ENCODE measurements at places on chromosomes 6 and 20.

DNA sequence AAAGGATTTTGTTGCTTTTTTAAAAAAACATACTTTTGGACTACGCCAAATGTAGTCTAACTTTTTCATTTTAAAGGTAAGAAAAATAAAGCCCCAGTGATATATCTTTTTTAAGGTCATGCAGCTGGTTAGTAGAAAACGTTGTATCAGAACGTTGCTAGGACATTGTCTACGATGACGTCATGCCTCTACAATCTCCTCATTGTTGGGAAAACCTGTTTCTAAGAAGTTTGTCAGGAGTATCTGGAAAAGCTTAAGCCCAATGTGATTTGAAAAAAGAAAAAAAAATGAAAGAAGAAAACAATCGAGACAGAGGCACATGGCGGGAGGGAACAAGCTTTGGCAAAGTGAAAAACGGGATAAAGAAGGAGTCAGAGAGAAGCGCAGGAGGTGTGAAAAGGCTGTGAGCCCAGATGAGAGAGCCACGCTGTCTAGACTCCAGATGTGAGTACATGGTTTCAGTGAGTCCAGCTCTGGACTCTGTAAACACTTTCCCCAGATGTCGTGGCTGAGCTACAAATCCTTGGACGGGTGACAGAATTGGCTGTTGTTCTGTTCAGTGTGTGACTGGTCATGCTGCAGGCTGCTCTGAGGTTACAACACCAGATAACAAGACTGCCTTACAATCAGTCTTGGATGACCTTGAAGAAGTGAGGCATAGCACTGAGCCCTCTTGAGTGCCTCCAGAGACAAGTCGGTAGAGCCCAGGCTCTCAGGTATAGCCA is 656.7 kb upstream of the ID4 start:
- no peak for DNase-seq

GRCh38 chr6:134078166-134078565 is 25.7 kb upstream of the SLC2A12 start:
- DNase-seq: no peak

- DNase-seq: no peak
Observed at GRCh38 chr6:145895802-145896201, 68.4 kb downstream of the SHPRH start.

- no peak for DNase-seq
Observed at GRCh38 chr6:102402635-102403329, 1009.3 kb downstream of the GRIK2 start.

DNA sequence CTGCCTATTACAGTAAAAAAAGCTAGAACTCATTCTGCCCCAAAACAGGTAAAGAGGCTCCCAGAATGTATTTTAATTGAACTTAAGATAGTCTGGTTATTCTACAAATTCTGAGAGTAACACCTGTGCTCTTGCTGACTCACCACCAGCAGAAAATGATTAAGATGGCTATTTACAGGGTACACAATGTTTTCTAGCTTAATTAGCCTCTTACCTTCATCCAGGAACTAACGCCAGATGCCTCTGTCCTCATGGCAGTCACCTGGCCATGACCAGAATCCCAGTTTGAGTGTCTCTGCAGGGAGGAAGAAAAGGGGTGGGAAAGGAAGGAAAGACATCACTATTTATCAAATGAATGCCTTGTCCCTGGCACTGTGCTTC is 31.3 kb upstream of the PPP1R3G start:
- DNase-seq: no peak

DNA sequence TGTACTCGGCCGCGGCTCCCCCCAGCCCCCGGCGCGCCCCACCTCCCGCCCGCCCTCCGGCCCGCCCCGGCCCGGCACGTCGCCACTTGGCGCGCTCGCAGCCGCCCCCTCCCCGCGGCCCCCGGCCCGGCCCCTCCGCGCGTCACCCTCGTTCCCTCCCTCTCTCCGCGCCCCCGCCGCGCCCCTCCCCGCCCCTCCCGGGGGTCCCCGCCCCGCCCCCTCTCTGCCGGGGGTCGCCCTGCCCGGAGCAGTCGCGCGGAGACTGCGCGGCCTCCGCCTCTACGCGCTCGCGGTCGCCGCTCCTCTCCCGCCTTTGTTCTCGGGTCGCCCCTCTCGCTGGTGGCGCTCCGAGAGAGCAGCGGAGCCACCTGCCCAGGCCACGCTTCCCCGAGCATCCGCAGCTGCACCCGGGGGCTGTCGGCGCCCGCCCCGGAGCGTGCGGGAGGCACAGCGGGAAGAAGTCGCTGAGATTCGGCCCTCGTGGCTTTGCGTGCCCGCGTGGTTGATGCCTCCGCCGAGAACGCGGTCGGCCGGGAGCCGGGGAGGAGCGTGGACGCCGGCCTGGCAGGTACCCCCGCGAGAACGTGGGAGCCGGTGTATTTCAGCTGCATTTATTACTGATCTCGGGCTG is at the start of gene PHF10:
Gene PHF10, minus strand, starts transcription at position 7 of the 631 bp plus-strand sequence. CDS start 569 bp downstream, outside the sequence.
- DNase-seq: peak; percentile 77
